ENCODE measurements at places on chromosomes 13 and 19.

GRCh38 chr13:37113534-37113933 lies 8.1 kb upstream of the CSNK1A1L start:
- DNase-seq = no peak

DNA sequence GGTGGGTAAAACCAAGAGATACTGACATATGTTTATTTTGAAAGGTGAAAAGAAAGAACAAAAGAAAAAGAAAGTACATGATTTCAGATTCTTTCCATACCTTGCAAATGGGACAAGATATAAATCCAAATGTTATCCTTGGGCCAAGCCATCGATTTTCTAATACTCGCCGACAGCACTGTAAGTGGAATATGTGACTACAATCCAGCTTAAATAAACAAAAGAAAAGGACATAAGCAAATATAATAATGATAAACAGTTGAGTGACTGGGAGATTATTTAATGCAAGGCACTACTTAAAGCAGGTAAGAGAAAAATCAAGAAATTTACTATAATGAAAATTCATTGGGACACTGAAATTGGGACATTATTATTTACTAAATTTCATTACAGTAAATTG lies 29.9 kb upstream of the FBXL3 start:
- DNase-seq = no peak

GRCh38 chr13:51811920-51812451 lies 8.0 kb upstream of the DHRS12 start:
- DNase-seq = no peak

GRCh38 chr13:43100667-43101066 lies 77.3 kb downstream of the DNAJC15 start:
- DNase-seq = no peak

DNA sequence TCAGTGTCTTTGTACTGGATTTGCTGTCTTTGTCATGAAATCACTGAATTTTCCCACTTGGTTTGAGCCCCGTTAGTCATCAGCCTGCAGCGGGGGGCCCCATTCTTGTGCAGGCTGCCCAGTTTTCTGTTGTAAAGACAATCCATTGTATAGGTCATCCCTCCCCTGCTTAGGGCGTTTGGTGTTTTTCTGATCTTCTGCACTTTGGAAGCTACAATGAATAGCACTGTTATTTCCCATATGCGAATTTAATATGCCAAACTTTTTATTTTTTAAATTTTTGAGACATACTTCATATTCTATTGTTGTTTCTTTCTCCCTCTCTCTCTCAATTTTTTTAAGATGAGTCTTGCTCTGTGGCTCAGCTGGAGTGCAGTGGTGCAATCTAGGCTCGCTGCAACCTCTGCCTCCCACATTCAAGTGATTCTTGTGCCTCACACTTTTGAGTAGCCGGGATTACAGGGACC lies 9.0 kb downstream of the SLC27A1 start:
- peak; percentile 79 for DNase-seq

DNA sequence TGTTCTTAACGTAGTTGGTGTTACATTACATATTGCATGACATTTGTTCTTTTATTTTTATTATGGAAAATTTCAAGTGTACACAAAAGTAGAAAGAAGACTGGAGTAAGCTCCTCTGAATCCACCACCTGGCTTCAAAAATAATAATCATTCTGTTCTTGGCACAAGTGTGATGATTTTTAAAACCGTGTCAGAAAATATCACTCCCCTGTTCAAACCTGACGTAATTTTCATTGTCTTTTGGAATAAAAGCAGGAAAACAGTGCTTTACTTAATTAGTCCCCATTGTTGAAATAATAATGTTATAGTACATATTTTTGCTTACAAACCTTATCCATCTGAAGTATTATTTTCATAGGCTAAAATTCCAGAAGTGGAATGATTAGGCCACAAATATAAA lies 41.3 kb upstream of the SCEL start:
- no peak for DNase-seq

All from fibroblast of upper back skin (primary cell).